ENCODE measurements at places on chromosomes 7 and 10.

DNA sequence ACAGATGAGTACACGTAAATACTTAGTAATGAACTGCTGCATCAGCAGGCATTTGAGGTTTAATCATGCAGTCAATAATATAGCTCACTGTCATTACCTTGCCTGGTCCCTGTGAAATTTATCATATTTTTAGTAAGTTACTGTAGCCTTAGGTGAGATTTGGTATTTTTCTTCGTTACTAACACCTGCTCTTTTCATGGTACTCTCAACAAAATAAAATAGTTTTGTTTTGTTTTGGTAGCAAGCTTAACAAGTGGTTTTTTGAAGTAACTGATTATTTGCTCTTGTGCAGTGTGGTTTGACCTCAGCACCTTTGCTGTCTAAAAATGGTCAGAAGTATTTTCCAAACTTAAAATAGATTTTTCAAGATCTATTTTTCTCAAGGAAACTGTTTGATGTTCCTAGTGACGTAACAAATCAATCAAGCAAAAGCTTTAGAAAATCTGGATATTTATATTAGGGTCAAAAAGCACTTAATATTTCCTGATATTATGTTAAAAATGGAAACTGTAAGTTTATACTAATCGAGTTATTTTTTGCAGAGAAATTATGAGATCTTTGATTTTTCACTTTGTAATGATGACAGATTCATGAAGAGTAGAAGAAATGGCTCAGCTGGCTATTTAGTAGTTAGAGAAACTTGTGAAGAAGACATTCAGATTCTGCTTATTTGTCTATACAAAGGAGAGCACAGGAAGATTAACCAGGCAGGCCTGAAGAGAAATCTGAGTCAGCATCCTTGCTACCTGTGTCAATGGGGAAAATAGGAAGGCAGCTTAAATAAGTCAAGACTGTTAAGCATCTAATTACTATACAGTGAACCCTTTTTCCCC is 21.0 kb upstream of the RPA3 start:
- no peak for DNase-seq

DNA sequence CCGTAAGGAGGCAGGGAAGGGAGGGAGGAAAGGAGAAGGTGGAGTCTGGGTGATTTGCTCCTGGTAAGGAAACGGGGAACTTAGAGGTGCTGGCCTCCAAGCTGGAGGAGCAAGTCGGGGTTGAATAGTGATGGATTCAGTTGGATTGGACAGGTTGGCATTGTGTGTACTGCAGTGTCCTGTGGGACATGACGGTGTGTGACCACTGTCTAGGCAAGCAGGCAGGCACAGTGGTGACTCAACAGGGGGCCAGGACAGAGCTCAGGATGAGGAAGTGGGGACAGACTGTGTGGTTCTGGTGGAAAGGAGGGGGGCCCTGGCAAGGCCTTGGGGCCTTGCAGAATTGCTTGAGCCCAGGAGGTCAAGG is 48.8 kb downstream of the COL26A1 start:
- DNase-seq: no peak

DNA sequence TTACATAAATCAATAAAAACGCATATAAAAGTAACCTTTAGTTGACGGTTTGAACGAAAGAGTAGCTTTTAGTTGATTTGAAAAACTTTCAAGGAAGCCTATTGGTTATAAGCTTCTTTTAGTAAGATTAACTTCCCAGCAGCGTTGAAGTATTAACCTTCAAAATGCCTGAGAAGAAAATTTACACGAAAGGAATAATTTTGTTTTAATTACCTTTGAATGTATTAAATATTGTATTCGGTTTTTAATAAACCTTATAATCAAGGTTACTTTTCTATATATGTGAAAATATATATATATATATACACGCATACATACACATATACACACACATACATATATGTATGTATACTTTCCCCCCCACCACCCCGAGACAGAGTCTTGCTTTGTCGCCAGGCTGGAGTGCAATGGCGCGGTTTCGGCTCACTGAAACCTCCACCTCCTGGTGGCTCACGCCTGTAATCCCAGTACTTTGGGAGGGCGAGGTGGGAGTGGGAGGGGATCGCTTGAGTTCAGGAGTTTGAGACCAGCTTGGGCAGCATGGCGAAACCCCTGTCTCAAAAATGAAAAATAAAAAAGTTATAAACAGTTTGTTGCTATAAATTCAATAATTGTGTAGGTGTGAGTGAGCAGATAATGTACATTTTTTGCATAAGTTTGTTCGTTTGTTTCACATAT is 57.6 kb upstream of the EZH2 start:
- DNase-seq: peak; percentile 42

DNA sequence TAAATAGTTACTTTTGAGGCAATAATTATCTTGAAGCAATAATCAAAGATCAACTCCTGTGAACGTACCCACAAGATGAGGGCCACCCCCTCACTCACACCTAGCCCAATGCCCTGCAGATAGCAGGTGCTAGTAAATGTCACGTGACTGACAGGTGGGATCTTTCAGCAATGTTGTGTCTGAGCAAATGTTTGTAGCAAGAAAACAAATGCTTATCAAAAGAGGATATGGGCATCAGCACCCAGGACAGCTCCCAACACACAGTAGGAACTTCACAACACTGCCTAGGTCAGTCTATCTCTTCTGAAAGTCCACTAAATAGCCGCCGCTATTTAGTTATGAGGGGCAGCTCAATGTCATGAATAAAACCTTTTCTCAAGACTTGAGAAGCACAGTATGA is 120.8 kb upstream of the PDLIM1 start:
- no peak for DNase-seq

DNA sequence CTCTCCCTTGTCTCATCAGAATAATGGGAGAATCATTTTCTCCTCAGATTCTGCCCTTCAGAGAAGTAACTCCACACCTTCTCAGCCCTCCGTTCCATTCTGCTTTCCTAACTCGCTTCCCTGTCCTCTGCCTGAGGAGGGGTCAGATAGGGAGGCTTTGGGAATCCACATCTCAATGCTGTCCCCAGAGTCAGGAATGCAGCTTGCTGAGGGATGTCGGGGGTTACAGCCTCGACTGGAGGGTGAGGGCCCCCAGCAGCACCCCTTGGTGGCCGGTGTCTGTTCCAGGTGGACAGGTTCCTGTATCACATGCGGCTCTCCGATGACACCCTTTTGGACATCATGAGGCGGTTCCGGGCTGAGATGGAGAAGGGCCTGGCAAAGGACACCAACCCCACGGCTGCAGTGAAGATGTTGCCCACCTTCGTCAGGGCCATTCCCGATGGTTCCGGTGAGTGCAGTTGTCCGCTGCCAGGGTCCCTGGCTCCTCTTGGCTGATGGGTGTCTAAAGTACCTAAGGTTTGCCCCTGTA is 6.9 kb downstream of the HKDC1 start:
- DNase-seq: no peak

DNA sequence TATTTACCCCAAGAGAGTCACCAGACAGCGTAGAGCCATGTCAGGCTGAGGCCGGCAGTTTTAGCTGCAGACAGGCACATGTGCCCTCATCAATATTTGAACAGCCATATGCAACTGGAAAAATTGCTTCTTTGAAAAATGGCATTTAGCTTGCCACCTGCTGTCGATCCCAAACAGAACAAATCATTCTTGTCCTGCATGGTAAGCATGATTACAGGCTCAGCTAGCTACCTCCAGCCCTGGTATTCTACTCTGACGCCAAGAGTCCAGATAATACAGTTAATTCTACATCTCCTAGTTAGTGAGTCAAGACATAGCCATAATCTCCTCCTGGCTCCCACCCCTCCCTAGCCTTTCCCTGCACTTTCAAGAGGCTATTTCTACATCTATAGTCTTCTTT is 7.7 kb downstream of the CREB3L2 start:
- no peak for DNase-seq

DNA sequence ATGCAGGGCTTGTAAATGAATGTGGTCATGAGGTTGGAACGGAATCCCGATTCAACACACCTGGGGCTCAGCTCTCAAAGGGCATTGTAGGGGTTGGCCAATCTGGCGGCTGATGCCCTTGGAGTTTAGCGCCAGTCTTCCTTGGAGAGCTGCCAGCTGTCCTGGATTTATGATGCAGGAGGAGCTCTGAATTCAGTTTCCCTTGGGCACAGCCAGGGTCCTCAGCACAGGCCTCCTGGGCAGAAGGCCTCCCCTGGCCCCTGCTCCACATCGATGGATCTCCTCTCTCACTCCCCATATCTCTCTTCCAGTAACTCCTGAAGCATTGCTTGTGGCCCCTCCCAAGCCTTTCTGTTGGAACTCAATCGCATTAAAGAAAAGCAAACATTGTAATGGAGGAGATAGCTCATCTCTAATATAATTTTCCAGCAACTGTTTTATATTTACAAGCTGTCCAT is 985 bp upstream of the CYTH3 start:
- peak; percentile 50 for DNase-seq

DNA sequence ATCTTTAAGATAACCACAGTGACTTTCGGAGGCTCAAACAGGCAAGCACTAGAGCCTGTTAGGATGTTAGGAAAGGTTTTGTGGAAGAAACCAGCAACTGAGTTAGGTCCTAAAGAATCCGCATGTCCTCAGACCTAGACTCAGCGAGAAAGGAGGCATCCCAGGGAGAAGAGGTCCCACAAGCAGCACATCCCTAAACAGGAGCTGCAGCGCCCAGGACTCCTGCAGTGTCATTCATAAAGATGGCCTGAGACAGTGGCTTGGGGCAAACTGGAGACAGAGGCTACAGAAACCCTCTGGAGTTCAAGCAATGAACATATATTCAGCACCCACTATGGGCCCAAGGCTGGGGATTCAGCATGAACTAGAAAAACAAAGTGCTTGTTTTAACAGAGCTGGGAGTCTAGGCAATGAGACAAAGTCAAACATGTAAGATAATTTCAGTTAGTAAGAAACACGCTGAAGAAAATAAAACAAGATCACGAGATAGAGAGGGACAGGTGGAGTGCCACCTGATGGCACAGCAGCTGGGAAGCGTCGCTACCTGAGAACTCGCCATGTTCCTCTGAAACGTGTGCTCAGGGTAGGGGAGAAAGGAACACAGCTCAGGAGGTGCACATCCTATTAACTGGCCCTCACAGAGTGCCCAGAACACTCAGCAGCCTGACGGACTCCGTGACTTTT is 48.1 kb downstream of the PARD3 start:
- no peak for DNase-seq

DNA sequence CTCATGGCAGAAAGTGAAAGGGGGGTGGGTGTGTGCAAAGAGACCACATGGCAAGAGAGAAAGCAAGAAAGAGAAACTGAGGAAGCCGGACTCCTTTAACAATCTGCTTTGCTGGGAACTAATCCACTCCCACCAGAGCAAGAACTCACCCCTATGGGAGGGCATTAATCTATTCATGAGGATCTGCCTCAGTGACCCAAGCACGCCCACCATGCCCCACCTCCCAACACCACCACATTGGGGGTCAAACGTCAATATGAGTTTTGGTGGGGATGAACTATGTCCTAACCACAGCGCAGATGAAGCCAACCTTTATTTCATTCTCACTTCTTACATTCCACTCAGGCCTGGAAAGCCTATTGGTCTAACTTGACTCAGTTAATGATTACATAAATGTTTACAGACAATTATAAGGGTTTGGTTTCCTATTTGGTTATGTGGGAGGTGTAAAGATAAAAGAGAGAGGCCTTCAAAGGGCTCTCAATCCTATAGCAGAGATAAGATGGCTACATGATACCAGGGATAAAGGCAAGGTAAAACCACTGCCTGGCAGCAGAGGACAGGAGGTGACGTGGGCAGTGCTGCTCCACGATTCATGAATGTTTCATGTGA is 601.8 kb downstream of the PARD3 start:
- no peak for DNase-seq

DNA sequence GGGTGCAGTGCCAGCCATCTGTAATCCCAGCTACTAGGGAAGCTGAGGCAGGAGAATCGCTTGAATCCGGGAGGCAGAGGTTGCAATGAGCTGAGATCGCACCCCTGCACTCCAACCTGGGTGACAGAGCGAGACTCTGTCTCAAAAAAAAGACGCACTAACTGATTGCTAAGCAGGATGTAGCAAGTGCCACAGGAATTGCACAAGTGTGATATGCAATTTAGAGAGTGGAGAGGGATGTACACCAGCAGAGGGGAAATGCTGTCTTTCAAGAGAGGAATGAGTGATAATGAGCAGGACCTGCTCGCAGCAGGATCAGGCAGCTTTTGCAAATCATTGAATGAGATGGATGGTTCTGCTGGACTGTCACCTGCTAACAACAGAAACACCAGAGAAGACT is 13.3 kb upstream of the SLC16A12 start:
- no peak for DNase-seq

DNA sequence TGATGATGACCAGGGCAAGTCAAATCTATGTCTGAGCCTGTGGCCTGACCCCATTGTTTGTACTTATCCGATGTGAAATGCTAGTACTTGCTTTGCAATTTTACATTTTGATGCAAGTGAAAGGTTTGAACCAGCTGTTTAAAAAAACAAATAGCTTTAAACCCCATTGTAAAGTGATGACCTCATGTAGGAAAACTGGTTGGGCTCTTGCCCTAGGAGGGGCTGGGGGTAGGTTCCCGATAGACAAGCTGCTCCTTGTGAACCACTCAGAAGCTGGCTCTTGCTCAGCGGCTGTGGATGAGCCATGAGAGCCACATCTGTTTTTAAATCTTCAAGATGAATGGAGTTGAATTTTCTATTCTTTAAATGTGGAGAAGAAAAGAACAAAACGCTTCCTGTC is 185.3 kb downstream of the WDR11 start:
- DNase-seq: peak; percentile 37

DNA sequence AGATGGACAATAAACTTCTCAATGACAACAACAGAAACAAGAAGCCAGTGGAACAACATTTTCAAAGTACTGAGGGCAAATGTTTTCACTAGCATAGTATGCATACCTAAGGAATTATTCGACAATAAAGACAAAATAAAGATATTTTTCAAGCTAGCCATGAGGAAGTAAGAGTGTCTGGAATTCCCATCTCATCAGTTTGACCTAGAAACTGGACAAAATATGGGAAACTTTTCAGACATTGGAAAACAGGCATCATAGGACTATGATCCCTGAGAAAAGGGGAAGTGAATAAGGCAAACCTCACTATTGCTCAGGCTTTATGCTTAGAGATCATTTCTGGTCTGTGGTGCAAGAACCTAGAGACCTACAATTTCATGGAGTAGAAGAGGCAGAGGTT is 86.3 kb downstream of the OAT start:
- DNase-seq: no peak

GRCh38 chr7:111537134-111537533 is 25.2 kb downstream of the IMMP2L start:
- no peak for DNase-seq

- no peak for DNase-seq
These were observed 214.2 kb downstream of the RPS24 start for GRCh38 chr10:78247821-78248220.

DNA sequence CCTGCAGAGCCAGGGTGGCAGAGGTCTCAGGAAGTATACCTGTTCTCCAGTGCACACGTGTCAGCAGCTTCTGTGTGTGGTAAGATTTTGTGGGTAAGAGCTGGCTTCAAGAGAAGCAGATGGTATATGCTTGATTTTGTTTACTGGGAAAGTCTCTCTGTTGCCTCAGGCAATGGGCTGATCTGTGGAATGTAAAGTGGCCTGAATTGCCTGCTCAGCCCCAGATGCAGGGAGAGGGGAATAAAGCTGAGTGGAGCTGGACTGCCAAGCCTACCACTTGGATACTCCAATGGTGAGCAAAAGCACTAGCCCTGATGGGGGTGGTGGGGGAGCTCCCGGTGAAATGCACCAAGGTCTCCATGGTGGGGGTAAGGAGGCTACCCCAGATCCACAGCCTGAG is 156.1 kb downstream of the WDR11 start:
- DNase-seq: no peak
